ENCODE measurements at places on chromosomes 12 and 14.
A peak's percentile ranks its signal among the peaks of the same experiment; 100 is the strongest.

GRCh38 chr14:65110525-65110924, 8.2 kb upstream of the MAX start:
- no peak for DNase-seq

DNA sequence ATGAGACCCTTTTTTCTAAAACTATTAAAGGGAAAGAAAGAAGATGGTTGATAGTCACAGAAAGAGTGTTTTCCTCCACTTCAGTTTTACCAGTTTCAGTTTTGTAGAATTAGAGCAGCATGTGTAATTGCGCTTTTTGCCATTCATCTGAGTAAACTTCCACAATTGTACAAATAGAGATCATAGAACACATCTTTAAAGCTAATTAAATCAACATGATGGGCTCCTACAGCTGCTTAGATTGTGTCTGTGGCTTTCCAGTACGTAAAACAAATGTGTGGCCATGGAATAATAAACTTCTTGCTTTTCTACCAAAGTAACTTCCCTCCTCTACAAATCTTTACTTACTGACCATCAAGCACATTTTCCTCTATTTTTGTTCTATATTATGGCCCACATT, 84.2 kb upstream of the LRIG3 start:
- DNase-seq, result no peak

DNA sequence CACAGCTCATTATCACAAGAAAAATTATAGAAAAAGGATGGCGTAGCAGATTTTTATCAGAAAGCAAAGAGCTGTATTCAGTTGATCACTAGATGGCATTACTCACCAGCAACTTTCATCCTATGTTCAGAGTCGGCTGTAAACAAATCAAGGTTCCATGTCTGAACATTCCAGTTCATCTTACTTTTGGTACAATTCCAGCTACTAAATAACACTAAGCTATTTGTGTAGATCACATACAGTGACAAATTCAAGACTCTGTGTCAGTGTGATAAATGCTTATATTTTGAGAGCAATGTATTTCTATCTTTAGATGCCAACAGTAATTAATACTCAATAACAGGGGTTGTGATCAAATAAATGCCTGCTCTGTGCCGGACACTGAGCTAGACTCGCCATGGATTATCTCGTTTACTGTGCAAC, 30.1 kb downstream of the NRDE2 start:
- DNase-seq, result no peak

GRCh38 chr12:78680596-78680995, 184.0 kb upstream of the SYT1 start:
- no peak for DNase-seq

GRCh38 chr14:95413289-95414215, 93.8 kb upstream of the CLMN start:
- no peak for DNase-seq

- DNase-seq, result no peak
These were observed 903.4 kb upstream of the FOXG1 start for GRCh38 chr14:27863166-27863565.

DNA sequence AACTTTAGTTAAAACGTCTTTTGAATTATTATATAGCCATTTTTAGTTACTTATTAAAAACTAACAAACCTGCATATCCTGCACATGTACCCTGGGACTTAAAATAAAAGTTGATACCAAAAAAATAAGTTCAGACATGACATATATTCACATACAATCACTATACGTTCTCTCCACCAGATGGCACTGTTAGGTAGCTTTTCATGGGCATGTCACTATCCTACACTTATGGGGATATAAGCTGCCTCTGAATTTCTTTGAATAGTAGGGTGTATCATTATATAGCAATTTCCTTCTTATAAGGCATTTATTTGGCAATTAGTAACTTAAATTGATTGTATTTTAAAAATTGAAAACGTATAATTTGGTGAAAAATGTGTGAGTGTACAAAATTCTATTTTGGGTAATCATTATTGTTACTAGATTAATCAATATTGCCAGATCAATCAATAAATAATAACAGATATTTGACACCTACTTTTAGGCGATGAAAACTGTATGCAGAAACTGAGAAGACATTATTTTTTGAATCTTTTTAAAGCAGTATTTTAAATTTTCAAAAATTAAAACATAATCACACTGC, 31.8 kb upstream of the OR10A7 start:
- peak; percentile 68 for DNase-seq

DNA sequence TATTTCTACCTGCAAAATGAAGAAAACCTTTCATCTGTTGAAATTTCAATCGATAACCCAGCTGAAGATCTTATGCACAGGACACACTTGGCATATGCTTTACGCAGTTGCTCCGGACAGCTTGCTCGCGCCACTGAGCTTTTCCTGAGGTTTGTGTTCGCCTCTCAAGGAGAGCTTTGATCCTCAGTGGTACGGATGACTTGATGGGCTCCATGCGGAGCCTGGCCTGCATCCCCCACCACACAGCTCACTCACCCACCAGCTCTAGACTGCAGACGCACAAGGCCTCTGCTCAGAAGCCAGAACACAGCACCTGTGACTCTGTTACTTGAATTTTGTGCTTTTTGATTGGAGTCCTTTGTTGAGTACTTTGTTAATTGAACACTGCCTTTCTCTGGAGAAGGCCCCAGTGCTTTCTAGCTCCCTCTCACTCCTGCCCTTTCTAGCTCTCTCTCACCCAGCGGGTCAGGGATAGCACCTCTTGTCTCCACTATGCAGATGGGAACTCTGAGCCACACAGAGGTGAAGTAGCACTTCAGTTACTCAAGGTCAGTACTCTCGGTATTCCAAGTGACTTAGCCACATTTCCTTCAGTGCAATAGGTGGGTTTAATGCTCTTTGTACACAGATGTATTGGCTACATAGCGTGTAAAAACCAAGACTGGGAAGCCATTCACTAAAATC, 52.1 kb downstream of the TBC1D30 start:
- DNase-seq, result no peak

Measured in stimulated activated CD4-positive, alpha-beta T cell treated with anti-CD3 and anti-CD28 coated beads, Interleukin-4, amount 100 ng/mL, for 24 hours (primary cell).